ENCODE measurements at places on chromosomes 6 and 20. TPM values are rescaled to one million over a fixed set of nuclear protein-coding genes. Genes with fewer than 3 reads are reported as not detected.

Gene PNLDC1
- total RNA-seq: not detected

Gene HDGFL1
- total RNA-seq: not detected

Gene SNRPB2
- 69.8 TPM for total RNA-seq

Gene GNAS-AS1
- total RNA-seq: 1.3 TPM

GRCh38 chr20:15675061-15675514, 898.2 kb downstream of the KIF16B start:
- DNase-seq: no peak

DNA sequence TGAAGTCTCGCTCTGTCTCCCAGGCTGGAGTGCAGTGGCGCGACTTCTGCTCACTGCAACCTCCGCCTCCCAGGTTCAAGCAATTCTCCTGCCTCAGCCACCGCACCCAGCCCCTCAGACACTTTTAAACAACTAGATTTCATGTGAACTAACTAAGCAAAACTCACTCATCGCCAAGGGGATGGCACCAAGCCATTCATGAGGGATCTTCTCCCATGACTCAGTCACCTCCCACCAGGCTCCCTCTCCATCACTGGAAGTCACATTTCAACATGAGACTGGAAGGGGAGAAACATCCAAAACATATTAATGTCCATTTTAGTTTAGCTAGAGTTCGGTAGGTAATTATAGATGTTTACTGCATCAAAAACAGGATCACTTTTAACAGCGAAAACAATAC, 95.9 kb upstream of the PRL start:
- DNase-seq: peak; percentile 62

GRCh38 chr6:46940433-46941226, 18.9 kb upstream of the ADGRF5 start:
- no peak for DNase-seq

- DNase-seq: no peak
Observed at GRCh38 chr6:74161380-74161779, 465.4 kb downstream of the CD109 start.

- DNase-seq: no peak
Observed at GRCh38 chr6:113127786-113128419, 729.2 kb upstream of the MARCKS start.

- DNase-seq: peak; percentile 48
Observed at GRCh38 chr6:73290435-73290834, 27.4 kb upstream of the KHDC1 start.

DNA sequence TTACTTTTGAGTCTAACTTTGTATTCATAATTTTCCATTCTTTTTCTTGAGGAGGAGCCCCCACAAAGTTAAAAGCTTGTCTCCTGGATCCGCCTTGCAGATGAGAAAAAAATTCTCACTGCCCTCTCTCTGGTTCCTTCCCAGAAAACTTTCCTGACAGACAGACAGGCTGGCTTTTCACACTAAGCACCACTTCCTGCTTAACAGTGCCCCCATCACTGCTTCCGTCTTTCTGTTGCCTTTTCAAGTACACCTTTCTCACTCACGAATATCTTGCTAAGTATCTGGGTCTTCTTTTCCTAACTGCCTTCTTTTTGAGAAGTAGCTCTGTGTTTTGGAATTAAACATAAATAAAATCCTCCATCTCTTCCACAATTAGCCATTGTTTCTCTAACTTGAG, 19.8 kb upstream of the LMBRD1 start:
- DNase-seq: peak; percentile 9

GRCh38 chr20:54626126-54626525, 150.7 kb downstream of the DOK5 start:
- no peak for DNase-seq

- no peak for DNase-seq
Observed at GRCh38 chr6:24272148-24272547, 85.7 kb downstream of the DCDC2 start.

DNA sequence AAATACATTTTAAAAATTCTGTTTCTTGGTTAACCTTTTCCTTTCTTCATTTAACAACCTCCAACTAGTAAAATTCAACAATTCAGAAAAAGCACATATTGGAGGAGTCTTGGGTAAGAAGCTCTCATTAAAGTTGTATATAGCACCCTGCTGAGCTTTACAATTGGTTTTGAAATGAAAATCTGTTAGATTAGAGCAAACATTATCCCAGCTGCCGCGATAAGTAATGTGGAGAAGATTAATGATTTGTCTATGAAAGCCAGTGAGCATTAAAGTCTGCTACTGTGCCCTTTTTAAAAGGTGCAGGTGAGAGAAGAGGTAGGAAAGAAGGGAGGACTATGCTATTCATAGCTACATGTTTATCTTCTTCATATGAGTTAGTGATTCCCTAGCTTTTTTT, 201.5 kb downstream of the ZFAND3 start:
- no peak for DNase-seq
